ENCODE measurements at places on chromosomes 5 and 9.

- no peak for DNase-seq
Observed at GRCh38 chr9:6961845-6962522, 204.2 kb downstream of the KDM4C start.

GRCh38 chr5:83401122-83401731 lies 70.3 kb upstream of the VCAN start:
- no peak for DNase-seq

DNA sequence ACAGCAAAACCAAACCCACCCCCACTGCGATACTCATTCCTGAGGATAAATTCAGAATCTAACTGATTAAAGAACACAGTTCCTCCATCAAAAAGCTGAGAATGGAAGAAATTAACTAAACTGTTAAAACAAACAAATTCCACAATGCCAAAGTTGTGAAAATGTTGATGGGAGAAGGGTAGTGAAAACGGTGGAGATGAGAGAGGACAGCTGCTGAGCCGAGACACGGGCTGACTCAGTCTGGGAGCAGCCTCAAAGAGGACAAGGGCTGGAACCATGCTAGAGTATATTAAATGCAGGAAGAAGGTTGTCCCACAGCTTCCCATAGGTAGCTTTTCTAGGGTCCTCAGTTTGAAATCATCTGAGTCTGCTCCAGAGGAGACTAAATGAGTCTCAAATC lies 14.3 kb downstream of the ADAMTS12 start:
- DNase-seq: no peak

DNA sequence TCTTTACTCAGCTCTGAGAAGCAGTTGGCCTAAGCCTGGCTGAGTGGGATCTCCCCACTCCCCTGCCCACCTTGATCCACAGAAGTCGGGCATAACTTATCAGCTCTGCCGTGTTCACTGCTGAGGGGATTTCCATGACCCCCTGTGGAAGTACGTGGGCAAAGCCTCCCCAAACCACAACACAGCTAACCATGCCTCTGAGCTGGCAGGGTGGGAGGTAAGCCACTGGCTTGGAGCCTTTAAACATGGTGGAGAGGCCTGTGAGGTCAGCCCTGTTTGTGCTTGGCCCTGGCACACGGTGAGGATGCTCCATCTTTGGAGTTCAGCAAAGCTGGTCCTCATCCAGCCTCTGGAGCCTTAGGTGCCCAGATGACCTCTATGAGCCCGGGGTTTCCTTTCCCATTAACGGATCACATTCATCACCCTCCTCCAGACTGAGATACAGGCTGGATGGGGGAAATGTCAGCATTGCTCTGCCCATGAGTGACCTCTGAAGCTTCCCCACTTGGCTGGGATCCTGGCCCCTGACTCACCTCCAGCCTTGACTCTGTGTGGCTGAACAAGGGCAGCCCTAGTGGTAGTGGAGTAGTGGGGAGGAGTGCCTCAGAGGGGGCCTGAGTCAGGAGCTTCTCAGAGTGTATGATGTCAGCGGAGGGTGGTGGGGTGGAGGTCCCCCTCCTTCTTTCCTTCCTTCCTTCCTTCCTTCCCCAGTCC lies 6.2 kb downstream of the PDLIM4 start:
- DNase-seq: no peak

- no peak for DNase-seq
Observed at GRCh38 chr9:22040760-22041159, 31.7 kb upstream of the CDKN2B start.
